ENCODE measurements at places on chromosomes 5 and 9.

- no peak for ATAC-seq
Observed at GRCh38 chr5:91885291-91886265, 502.5 kb upstream of the ARRDC3 start.

DNA sequence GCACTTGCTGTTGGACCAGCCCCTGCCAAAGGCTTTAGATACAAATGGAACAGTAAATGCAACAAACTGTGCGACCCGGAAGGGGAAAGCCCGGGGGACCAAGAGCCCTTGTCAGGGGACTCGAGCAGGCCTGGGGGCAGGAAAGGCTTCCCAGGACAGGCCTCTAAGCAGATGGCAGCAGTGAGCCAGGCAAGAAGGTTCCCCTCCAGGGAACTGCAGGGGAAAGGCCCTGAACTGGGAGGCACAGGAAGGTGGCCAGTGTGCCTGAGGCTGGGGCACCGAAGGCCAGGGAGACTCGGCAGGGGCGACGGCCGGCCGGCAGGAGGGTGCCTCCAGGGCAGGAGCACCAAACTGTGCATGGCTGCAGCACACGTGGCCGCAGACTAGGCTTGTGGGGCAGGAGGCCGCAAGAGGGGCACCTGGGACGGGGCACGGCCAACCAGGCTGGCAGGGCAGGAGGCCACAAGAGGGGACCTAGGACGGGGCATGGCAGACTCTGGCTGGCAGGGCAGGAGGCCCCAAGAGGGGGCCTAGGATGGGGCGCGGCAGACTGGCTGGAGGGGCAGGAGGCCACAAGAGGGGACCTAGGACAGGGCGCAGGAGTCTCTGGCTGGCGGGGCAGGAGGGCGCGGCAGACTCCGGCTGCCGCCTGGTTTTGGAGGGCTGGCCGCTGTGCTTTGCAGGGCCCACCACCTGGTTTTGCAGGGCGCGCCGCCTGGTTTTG, 10.0 kb downstream of the VAV2 start:
- ATAC-seq, result no peak

GRCh38 chr5:180338001-180338707, 15.0 kb downstream of the GFPT2 start:
- no peak for ATAC-seq

GRCh38 chr9:108386859-108387384, 468.9 kb downstream of the ACTL7B start:
- ATAC-seq, result no peak

DNA sequence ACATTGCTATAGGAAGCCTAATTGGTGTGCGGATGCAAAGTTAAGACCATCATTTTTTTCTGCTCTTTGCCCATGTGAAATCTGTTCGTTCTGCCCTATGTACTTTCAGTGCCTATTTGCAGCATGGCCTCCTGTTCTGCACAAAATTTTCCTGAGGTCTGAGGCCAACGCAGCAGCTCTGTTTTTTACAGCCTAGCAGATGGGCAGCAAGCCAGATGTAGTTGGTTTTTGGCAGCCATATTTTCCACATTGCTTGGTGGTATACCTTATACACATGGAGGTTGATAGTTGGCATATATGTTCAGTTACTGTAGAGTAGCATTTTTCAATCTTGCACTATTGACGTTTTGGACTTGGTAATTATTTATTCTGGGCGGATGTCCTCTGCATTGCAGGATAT, 133.5 kb upstream of the MRPS30 start:
- ATAC-seq, result no peak

DNA sequence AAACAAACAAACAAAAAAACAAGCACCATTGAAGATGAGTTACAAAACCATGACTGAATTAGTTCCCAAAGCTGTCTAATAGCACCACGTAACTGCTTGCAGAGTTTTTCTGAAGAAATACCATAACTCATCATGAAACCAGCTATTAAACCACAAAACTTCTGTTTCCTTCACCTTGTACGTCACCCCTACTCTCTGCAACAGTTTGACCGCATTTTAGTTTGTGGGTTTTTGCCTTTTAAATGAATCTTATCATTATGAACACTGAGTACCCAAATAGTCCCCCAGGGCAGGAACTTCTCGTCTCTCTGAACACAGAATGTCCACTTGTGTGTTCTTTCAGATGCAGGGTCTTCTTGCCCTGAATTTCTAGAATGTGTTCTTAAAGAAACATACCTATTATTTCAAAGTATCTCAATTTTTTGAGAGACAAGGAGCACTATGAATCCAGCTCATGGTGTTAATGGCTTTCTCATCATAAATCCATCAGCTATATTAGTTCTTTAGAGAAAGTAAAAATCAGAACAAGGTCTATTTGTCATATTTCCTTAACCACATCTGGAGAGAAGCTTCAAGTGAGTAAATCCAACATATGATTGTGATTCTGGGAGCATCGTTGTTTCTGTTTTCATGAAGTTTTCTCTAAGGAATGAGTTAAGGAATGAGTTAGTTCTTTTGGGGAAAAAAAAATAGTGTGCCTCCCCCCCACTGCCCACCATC, 210.6 kb downstream of the AUH start:
- peak; percentile 59 for ATAC-seq

DNA sequence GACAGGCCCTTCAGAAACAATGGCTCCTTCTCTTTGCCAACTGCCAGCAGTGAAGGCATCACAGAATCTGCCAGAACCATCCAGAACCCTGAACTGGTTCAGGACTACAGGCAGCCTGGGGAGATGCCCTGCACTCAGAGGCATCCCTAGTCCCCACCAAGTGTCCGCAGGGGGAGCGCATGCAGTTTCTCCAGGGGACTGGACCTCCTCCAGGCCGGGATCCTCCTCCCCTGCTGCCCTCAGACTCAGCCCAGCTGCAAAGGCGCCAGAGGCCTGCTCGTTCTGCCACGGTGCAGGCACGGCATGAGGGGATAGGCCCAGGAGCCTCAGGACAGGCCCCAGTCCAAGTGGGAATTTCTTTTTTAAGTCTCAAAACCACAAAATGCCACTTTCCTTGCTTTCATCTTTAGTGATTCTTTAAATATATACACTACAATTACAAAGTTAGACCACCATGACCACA, 72.0 kb downstream of the SEMA4D start:
- no peak for ATAC-seq

DNA sequence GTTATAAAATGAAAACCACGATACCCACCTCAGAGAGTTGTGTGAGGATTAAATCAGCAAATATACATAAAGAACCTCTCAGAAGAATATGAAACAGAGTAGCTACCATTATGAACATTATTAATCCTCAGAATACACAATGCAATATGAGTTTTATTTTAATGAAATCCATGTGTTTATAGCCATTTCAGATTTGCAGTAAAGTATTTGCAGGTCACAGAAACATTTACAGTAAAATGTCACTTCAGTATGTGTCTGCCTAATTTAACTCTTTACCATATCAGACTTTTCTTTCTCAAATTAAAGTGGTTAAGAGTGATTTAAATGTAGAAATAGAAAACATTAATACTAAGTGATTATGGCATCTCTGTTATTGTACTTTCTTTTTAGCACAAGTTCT, 365.2 kb upstream of the MPDZ start:
- no peak for ATAC-seq

DNA sequence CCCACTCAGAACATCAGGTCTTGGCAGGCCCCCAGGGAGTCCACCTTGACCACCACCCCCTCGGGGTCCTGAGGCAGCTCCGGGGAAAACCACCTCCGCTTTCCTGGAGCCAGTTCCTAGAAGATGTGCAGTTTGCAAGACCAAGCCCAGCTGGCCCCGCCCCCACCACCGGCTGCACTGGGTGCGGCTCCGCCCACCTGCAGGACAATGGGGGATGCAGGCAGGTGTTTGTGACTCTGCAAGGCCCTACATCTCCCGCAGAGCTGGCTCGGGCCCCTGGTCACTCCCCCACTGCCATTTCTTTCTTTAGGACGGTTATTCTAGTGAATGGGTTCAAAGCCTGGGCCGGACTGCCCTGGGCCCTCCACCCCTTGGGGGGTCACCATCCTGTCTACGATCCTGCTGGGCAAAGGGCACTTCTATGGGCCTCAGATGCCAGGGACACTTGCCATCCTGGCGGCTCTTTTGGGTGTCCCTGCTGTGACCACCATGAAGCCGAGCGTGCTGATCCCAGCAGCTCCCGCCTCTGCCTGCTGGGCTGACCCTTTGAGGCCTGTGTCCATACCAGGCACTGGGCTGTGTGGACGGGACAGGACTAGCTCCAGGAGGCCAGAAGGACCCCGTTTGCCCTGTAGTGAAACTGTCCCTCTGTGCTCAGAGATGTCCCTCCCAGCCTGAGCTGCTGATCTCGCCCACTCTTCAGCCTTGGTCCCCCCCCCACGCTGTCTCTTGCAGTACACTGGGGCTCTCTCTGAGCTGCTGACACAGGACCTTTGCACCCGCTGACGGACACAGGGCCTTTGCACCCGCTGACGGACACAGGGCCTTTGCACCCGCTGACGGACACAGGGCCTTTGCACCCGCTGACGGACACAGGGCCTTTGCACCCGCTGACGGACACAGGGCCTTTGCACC, 5.9 kb upstream of the NACC2 start:
- ATAC-seq, result no peak

GRCh38 chr9:137721899-137722298, 103.1 kb downstream of the EHMT1 start:
- no peak for ATAC-seq

GRCh38 chr9:120579139-120580050, 572 bp downstream of the CDK5RAP2 start:
- peak; percentile 58 for ATAC-seq

DNA sequence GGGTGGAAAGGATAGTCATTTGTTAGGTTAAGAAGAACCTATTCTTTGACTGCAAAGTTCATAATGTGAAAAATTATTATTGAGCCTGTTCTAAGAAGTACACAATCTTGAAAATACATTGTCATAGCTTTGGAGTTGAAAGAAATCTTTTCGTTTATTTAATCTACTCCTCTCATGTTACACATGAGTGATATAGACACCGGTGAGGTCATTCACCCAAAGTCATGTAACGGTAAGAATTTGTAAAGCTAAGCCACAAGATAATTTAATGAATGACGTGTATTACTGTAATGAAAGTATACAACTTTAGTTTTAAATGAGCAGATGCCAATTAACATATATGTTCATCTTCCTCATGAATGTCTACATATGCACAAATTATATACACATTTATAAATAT, 284.1 kb upstream of the PDE4D start:
- no peak for ATAC-seq

- peak; percentile 64 for ATAC-seq
Observed at GRCh38 chr9:114364134-114365041, 23.4 kb downstream of the AKNA start.

GRCh38 chr5:61617039-61617438, 285.0 kb downstream of the ZSWIM6 start:
- no peak for ATAC-seq

- ATAC-seq, result peak; percentile 62
Observed at GRCh38 chr5:120258123-120258522, 206.0 kb upstream of the PRR16 start.

DNA sequence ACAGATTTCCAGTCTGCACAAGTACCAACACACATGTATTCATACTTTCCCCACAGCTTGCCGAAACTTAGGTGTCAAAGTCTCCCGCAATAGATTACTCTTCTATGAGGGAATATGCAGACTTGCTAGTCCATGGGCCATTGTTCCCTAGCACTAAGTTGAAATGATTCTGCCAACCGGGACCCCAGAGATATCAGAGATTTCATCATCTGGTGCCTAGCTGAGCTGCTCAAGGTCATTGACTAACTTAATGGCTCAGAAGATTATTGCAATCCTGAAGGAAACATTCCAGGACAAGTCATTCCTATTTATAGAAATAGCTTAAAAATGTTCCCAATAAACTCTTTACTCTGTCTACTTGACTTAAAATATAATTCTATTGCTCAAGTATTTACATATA, 202.6 kb downstream of the PIK3R1 start:
- peak; percentile 68 for ATAC-seq

- ATAC-seq, result no peak
Observed at GRCh38 chr5:67942421-67942820, 273.1 kb upstream of the PIK3R1 start.

DNA sequence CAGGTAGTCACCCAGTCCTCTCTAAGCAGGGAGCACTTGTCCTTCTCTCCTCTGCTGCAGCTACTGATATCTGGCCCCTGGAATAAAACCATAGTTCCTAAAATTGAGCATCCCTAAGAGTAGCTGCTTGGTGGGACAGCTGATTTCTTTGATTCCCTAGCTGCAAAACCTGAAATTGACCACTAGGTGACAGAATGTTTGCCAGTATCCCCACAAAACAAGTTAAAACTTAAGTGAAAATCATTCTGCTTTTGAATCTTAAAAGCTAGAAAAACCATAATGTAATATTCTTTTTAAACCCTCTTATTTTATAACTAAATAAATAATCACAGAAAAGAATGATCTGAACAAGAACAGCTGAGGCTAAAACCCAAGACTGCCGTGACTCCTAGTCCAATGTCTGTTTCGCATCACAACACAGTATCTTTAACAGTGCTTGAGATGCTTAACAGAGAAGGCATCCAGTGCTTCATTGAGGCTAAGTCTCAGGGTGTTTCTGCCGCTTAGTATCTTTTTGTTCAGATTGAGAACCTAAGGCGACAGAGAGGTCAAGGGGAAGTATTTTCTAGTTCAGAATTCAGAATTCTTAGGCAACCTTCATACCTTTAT, 24.4 kb upstream of the TAL2 start:
- no peak for ATAC-seq

DNA sequence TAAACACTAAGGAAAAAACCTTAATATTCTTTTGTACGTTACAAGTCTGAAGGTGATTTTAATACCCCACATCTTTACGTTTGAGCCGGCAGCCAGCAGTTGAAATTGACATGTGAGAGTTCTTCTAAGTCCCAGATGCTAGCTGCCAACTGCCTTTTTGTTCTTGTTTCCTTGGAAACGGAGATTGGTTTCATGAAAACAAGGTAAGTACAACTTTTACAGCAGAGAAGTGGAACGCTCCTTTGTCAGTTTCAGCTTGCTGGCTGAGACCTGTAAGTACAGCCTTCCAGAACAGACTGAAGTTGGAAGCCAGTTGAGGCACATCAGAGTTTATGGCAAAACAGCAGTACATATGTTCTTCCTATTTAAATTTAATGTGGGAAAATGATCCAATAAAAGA, 1018.4 kb upstream of the ARRDC3 start:
- ATAC-seq, result no peak

- no peak for ATAC-seq
Observed at GRCh38 chr5:52725065-52725746, 62.5 kb upstream of the ITGA1 start.

DNA sequence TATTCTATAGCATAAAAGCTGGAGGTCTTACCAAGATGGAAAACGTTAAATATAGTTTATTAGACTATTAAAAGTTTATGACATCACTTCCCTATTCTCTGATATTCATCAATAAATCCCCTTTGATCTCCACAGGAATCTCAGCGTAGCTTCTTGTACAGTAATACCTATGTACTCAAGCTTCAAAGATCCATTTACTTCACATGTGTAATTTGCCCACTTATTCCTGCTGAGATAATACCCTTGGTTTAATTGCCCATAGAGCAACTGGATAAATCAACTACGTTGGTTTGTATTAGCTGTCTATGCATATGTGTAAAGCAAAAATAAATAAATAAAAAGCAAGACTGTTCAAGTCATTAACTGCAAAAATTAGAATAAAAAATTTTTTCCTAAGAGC, 219.7 kb downstream of the EFNA5 start:
- no peak for ATAC-seq

All from gastroesophageal sphincter (tissue), 4 donors.